Left renal pelvis (tissue), 4 donors: ENCODE measurements at places on chromosomes 16 and 17.

GRCh38 chr17:56317351-56318208, 164.3 kb downstream of the ANKFN1 start:
- no peak for DNase-seq

- no peak for DNase-seq
Measured at GRCh38 chr16:77300256-77300655, 101.0 kb downstream of the SYCE1L start.

GRCh38 chr16:12988071-12988470, 86.7 kb downstream of the SHISA9 start:
- DNase-seq: no peak

GRCh38 chr17:40417258-40417608, 463 bp downstream of the TOP2A start:
- DNase-seq: no peak

- DNase-seq: no peak
Measured at GRCh38 chr16:64933885-64934284, 188.0 kb downstream of the CDH11 start.

DNA sequence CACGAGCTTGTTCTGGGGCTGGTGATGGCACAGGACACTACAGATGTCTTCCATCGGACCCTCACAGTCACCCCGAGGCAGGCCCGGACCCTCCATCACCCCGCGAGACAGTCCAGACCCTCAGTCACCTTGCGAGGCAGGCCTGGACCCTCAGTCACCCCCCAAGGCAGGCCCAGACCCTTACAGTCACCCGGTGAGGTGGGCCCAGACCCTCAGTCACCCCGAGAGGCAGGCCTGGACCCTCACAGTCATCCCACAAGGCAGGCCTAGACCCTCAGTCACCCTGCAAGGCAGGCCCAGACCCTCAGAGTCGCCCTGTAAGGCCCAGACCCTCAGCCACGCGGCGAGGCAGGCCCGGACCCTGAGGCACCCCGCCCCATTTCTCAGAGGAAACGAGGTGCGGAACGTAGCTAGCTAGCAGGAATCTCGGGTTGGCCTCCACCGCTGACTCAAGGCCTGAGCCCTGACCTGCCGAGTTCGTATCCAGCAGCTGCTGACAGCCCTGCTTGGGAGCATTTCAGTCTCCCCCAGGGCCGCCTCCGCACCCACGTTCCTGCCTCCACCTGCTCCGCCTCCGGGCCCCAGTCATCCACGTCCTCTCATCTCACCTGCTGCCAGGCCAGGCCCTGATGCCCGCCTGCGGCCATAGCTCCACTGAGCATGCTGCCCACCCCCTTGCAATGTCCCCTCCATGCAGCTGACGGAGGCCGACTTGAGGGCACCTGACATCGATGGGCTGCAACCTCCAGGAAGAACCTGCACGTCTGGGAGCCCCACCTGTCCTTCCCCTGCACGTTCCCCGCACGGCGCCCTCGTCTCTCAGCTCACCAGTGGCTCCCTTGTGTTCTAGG, 28.7 kb downstream of the RPH3AL start:
- DNase-seq: no peak

- no peak for DNase-seq
Measured at GRCh38 chr16:80309178-80309577, 231.6 kb upstream of the DYNLRB2 start.

DNA sequence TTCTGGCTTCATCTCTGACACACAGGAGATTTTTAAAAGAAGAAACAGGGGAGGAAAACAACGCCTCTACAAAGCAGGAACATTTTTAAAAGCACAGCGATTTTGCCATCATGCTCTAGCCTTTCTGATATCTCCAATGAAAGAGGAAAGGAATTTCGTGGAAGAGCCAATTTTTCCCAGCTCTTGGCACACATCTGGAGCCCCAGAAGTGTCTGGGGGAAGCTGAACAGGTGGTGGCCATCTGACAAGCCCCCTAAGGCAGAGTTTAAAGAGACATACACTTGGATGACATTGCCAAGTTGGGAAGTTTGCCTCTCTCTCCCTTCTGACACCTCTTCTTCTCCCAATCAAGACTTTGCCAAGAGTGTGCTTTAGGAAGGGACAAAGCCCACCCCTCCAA, 82.1 kb downstream of the CCT6B start:
- DNase-seq: no peak

GRCh38 chr17:6695051-6695450, 18.1 kb downstream of the SLC13A5 start:
- no peak for DNase-seq

DNA sequence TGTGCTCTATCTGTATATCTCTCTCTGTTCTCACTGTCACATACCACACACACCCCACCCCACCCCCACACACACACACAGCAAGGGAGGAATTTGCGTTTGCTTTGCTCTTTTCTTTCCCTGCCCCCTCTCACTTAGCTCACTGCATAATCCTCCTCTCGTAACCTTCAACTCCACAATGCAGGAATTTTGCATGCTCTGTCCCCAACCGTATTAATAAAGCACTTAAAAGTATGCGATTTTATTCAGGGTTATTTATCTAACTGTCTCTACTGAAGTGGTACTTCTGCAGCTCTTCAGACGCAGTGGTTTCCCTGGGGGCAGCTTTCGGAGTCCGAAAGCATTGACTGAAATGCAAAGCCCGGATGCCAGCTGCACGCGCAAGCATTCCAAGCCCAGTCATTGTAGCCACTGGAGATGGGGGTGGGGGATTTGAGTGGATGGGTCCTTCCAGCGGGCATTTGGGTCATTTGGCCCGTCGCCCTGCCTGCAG, 105.4 kb upstream of the RBFOX1 start:
- no peak for DNase-seq

GRCh38 chr17:50769884-50770283, 2.6 kb upstream of the ANKRD40CL start:
- no peak for DNase-seq

- no peak for DNase-seq
Measured at GRCh38 chr17:45660474-45660873, 123.6 kb upstream of the CRHR1 start.

- DNase-seq: no peak
Measured at GRCh38 chr17:74210191-74211140, 2.9 kb upstream of the TTYH2 start.

GRCh38 chr17:45149037-45149668, 878 bp downstream of the HEXIM1 start:
- DNase-seq: no peak

DNA sequence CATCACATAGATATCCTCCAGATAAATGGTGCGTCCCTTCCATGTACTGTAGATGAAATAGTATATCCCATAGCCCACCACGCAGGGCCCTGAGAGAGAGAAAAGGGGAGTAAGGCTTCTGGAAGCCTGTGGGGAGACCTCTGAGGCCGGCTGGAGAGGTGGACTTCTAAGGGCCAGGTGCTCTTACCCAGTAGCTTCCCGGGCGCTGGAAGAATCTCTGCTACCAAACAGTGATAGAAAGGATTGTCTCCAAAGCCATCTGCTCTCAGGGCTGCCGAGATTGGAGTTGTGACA, 718 bp downstream of the SAT2 start:
- DNase-seq: no peak

- DNase-seq: no peak
Measured at GRCh38 chr16:27515874-27516353, 33.8 kb downstream of the GTF3C1 start.

- no peak for DNase-seq
Measured at GRCh38 chr17:75507733-75508719, 7.3 kb downstream of the CASKIN2 start.

DNA sequence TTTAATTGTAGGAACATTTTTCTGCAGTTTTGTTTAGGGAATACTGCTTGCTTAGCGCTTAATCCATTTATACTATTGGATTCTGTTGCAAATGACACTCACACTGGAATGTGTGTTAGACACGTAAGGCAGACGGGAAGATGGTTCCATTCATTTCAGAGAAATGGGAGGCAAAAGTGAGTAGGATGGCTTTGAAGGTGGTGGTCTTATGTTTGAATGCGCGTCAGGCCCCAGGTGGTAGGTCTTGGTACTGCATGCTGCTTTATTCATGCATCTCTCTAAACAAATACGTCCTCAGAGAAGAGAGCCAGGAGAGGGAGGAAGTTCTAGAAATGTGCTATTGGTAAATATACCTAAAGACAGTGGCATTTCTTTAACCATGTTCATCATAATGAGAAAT, 997.6 kb upstream of the RBFOX1 start:
- DNase-seq: no peak

GRCh38 chr17:9666461-9667050, 21.2 kb downstream of the USP43 start:
- DNase-seq: no peak

GRCh38 chr17:73214008-73214407, 21.2 kb downstream of the COG1 start:
- DNase-seq: no peak

- DNase-seq: no peak
Measured at GRCh38 chr16:14365200-14365851, 264.7 kb downstream of the PARN start.

GRCh38 chr17:49916854-49917515, 52.0 kb upstream of the DLX4 start:
- DNase-seq: no peak

DNA sequence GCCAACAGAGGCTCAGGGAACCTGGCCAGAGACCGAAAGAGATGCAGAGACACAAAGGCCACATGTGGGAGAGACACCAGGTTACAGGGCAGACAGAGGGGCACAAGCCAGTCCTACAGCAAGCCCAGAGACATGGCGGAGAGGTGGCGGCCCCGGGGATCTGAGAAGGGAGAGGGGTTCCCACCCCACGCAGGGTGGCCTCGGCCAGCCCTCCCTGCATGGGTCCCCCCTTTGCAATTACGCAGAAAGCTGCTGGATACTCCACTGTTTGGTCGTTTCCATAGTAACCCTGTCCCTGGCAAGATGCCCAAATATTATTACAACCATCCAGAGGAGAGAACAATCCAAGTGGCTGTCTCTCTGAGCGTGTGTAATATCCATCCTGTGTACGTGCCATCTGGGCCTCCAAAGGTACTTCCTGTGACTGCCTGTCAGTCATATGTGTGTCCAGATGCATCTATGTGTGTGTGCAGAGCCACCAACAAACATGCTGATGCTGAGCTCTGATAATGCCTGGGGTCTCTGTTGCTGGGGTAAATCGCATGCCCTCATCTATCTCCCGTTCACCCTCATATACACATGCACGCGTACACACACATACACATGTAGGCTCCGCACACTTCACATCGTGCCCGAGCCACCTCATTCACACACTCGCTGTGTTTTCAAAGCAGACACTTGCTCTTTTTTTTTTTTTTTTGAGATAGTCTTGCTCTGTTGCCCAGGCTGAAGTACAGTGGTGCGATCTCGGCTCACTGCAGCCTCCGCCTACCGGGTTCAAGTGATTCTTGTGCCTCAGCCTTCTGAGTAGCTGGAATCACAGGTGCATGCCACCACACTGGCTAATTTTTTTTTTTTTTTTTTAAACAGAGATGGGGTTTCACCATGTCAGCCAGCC, 5.5 kb downstream of the PCGF2 start:
- DNase-seq: no peak

DNA sequence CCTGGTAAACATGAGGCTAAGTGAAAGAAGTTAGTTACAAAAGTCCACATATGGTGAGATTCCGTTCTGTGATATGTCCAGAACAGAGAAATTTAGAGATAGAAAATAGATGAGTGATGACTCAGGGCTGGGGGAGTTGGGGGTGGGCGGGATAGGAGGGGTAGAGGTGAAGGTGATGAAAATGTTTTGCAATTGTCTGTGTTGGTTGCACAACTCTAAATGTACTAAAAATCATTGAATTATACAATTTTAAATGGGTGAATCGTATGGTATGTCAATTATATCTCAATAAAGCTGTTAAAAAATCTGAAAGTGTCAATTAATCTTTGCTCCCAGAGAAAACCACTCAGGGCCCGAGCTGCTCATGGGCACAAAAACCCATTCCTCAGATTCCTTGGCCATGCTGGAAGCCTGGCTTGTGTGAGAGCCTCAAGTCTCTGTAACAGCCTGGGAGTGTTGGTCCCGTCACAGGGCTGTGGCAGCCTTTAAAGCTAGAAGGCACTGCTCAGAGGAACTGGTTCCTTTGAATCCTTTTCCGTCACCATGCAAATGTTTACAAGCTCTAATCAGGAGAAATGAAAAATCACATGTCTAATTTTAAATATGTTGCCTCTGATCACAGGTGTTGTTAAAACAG, 225.3 kb downstream of the WWOX start:
- no peak for DNase-seq

DNA sequence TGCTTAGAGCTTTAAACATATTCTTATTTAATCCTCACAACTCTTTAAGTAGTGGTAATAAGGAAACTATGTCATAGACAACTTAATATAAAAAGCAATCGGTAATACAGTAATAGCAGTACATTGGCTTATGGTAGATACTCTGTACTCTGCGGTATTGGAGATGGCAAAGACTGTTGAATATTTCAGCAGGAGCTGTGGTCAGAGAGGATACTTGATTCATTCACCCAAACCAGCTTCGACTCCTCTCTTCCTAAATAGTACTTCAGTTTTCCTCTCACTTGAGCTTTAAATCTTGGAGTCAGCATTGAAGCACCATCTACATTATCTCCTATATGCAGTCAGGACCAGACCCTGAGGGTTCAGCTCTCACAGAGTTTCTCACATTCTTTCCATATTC, 169.3 kb downstream of the CYB561 start:
- no peak for DNase-seq

DNA sequence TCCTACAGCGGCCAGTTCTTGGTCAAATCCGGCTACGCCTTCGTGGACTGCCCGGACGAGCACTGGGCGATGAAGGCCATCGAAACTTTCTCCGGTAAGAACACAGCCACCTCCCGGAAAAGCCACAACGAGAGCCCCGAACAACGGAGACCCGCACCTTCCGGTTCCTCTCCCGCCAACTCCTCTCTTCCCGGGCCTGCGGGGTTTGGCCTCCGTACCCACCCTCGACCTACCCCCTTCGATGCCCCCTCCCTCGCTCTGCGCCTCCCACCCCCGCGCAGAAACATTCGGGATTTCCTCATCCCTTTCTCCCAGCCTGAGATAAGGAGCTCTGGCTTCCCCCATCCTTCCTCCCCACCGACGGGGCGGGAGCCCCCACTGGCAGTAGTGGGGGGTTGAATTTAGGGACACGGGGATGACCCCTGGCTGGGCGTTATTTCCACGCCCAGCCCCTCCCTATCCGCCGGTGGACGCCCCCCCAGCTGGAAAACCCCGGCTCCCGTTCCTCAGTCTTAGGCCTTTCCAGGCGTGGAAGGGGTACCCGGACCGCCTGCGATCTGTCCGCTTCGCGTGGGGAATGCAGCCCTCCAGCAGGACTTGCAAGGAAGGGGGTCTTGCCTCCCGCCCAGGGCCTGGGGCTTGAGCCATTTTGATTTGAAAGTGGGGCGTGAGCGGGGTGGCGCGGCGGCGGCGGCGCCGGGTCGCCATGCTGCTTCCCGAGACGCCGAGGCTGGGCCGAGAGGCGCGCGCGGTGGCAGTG, 822 bp downstream of the IGF2BP1 start:
- DNase-seq: no peak

- no peak for DNase-seq
Measured at GRCh38 chr16:89334050-89334449, 116.5 kb downstream of the ZNF778 start.

DNA sequence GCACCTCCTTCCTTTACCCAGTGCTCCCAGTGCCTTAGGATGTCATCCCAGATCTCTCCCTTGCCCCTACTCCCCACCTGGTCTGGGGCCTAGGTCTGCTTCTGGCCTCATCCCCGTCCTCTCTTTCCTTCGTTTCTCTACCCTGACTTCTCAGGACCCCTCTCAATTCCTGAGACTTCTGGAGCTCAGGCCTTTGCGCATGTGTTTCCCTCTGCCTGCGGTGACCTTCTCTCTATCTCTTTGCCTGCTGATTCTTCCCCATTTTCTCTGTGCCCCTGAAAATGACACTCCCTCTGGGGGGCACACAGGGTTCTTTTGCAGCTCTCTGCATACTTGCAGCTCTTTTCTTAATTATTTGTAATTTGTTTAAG, 13.5 kb downstream of the ADORA2B start:
- DNase-seq: no peak

- no peak for DNase-seq
Measured at GRCh38 chr17:50114401-50114800, 15.6 kb downstream of the SAMD14 start.
